ENCODE measurements at places on chromosomes 12 and 14. TPM values are rescaled to one million over a fixed set of nuclear protein-coding genes. Genes with fewer than 3 reads are reported as not detected.
A peak's percentile ranks its signal among the peaks of the same experiment; 100 is the strongest.

Gene PKP2
- total RNA-seq, result 0.29 TPM

DNA sequence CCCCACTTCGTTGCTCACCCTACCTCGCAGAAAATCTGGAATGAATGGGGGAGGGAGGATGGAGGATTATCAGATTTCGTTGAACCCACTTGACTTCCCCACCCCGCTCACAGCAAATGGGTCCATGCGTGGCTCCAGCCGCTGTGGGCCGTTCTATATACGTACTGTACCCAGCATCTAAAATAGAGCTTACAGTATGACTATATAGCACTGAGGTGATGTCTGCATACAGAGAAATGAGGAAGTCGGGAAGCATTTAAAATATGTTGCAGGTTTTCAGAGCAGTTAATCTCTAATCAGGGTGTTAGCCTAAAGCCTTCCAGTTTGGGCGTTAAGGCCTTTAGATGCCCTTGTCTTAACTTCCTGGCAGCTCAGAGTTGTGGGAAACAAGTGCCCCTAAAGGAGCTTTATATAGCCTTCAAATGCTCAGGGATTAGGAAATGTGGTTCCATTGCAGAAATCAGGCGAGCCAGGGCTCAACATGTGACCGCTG is 1.4 kb downstream of the BICDL1 start:
- DNase-seq, result peak; percentile 83

GRCh38 chr12:2624543-2625288 is 170.1 kb upstream of the FKBP4 start:
- no peak for DNase-seq

DNA sequence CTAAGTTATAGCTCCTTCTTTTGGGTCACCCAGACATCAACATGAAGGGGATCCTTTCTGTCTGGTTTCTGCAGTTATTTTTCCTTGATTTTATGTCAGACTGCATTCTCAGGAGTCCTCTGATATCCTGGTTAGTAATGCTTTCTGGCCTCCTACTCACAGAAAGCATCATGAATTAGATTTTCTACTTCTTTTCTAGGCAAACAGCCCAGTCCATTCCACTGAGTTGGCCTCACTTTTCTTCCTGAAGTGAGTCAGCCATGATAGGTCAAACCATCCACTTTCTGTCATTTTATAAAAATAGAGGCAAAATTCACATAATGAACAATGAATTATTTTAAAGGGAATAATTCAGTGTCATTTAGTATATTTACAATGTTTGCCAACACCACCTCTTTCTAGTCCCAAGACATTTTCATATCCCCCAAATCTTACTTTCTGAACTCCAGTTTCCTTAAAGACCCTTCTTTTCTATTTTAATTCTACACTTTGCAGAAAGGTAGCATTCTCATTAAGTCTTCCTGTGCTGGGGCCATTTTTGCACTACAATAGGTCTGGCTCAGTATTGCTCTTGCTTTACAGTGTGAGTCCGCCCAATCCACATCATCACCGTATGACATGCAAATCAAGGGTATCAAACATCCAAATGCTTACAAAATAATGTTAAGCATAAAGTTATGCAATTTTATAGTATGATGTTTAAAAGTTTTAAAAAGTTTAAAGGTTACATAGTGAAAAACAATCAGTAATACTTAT is 95.1 kb downstream of the UNC79 start:
- DNase-seq, result no peak

DNA sequence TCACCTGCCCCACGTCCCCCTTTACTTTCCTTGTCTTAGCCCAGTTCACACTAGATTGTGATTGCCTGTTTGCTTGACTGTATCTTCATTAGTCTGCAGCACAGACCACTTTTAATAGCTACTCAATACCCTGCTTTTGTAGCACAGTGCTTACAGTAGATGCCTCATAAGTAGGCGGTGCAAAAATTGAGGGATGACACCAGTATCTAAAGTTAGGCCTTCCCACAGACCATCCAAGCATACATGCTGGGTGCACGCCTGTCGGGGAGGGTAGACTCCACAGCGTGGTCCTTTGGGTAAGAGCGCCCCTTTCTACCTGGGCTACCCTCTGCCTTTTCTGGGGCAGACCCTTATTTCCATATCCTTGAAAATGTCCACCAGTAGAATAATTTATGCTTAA is 140.8 kb downstream of the GCH1 start:
- no peak for DNase-seq

Gene USP5
- total RNA-seq, result 65.7 TPM

GRCh38 chr14:54207075-54207474 is 189.7 kb upstream of the CDKN3 start:
- DNase-seq, result no peak

DNA sequence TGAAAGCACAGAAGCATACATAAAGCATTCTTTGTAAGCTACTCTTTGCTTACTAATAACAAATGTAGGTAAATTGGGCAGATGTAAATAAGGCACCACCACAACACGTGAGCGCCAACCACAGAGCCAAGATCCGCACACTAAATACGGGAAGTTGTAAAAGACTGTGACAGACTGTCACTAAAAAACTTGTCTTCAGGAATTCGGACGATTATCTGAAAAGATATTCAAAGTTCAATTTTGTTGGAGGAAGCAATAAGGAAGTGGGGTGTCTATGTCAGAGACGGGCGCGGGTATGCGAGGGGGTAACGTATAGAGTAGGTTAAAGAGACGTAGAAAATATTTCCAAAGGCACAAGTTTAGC is 1.5 kb upstream of the HSP90B1 start:
- DNase-seq, result peak; percentile 34

- no peak for DNase-seq
Measured at GRCh38 chr14:84785996-84786395, 743.9 kb upstream of the FLRT2 start.

Gene CABP1
- total RNA-seq, result not detected

GRCh38 chr14:80213602-80214001 is 2.3 kb upstream of the DIO2 start:
- DNase-seq, result peak; percentile 44

GRCh38 chr14:54691525-54692283 is 124.8 kb downstream of the SAMD4A start:
- peak; percentile 67 for DNase-seq

DNA sequence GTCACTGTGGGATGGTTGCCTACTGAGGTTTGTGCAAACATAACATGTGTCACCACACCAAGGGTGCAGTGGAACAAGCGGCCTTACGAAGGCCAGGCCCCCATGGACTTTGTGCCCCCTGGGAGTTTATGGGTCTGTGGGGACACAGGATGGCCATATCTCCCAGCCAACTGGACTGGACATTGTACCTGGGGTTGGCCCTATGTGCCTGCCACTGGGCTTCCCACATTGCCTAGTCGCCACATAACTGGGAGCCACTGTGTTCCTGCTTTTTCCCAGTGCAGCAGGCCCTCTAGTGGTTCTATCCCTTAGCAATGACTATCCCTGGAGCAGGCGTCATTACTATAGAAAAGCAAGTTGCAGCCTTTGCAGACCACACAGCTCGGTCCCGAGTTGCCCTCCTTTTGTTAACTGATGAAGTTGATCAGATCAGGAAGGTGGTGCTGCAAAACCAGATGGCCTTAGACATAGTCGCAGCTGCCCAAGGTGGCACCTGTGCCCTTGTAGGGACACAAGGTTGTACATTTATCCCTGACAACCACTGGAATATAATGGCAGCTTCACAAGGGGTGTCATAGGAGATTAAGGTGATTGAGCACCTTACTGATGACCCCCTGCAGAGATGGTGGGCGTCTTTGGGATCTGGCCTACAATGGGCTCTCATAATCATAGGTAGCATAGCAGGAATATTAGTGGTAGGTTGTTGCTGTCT is 15.2 kb upstream of the RNASE12 start:
- DNase-seq, result peak; percentile 88

DNA sequence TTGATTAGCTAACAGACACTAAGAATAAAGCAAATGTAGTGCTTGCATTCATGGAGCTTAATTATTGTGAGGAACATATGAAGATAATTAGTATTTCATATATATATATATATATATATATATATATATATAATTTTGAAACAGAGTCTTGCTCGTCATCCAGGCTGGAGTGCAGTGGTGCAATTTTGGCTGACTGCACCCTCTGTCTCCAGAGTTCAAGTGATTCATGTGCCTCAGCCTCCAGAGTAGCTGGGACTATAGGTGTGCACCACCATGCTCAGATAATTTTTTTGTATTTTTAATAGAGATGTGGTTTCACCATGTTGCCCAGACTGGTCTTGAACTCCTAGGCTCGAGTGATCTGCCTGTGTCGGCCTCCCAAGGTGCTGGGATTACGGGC is 1091.6 kb upstream of the TMEM132C start:
- no peak for DNase-seq

- DNase-seq, result no peak
Measured at GRCh38 chr12:52137746-52138145, 54.1 kb downstream of the KRT80 start.

DNA sequence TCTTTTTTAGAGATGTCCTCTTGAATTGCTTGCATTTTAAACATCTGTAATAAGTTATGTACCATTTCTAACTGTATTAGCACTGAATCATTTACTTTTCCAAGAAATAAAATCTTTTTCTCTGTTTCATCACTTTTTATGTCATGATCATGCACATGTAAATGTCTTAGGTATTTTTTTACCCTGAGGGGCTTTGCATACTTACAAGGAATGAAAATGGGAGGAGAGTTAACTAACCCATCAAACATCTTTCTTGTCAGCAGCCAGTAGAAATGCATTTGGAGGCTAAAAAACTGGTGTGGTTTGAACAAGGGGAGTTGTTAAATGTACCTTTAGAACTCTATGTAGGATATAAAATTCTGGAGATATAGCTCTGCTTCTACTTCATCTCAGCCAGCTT is 1080.3 kb downstream of the GALC start:
- no peak for DNase-seq

Gene LYZ
- total RNA-seq, result 8.3 TPM

Gene RTN1
- total RNA-seq, result under 0.01 TPM

DNA sequence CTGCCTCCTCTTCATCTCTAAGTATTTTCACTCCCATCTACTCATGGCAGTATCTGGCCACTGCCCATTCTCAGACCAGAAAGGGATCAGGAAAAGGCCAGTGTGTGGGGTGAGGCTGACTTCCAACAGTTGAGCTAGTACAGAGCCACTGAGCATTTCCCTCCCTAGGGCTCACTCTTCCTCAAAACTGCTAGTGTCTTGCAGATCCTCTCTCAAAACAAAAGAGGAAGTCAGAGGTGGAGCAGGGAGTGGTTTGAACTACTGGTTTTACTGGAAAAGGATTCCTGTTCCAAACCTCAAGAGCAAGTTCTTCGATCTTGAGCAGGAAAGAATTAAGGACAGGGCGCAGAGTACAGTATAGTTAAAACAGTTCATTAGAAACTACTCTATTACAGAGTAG is 11.7 kb upstream of the RNASE10 start:
- DNase-seq, result no peak

- DNase-seq, result peak; percentile 92
Measured at GRCh38 chr12:109772622-109773321, 59.1 kb downstream of the FAM222A start.

Gene SPIC
- total RNA-seq, result not detected

DNA sequence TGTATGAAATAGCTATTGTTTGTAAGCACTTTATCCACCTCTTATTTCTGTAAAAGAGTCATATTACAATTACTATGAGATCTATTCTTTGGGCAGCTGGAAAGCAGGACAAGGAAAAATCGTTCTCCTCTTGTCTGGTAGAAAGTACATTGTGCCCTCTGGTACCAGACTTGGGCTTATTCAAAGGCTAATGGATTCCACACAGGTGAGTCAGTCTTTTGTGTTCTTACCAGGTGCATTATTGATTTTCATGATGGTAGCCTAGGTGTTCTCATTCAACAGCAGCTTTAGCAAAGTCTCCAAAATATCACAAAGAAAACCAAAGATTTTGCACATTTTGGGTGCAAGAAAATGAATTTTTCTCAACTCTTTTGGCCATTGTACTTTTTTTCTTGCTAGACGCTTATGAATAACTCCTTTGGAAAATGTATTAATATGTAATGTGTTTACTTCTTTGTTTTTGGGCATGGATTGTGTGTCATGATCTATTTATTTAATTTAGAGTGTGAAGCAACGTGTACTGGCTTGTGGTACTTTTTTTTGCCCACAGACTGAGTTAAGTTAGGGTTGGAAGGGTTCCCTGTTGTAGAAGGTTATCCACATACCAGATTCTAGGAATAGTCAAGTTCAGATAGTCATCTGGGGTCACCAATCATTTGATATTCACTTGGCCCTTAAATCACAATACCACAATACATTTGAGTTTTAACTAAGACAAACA is 26.2 kb downstream of the MNAT1 start:
- DNase-seq, result no peak

- DNase-seq, result peak; percentile 89
Measured at GRCh38 chr12:49552014-49552413, 13.2 kb downstream of the KCNH3 start.

GRCh38 chr14:77554816-77555599 is 56.4 kb upstream of the ISM2 start:
- DNase-seq, result no peak

DNA sequence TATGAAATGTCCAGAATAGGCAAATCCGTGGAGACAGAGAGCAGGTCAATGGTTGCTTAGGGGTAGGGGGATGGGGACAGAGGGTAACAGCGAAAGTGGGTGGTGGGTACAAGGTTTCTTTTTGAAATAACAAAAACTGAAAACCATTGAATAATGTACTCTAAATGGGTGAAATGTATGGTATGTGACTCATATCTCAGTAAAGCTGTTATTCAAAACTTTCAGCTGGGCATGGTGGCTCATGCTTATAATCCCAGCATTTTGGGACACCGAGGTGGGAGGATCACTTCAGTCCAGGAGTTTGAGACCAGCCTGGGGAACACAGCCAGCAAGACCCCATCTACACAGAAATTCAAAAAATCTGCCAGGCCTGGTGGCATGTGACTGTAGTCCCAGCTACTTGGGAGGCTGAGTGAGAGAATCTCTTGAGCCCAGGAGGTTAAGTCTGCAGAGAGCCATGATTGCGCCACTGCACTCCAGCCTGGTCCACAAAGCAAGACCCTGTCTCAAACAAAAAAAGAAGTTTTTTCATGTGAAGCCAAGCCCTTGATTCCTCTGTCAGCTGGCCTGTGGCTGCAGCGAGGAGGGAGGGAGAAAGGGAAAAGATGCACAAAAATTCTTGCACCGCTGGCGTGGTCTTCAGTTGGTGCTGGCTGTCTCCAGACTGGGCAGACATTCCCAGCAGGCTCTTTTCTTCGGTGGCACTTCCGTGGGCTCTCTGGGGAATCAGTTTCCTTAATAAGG is 248.2 kb downstream of the SLC41A2 start:
- peak; percentile 39 for DNase-seq

- DNase-seq, result peak; percentile 41
Measured at GRCh38 chr12:16939871-16940306, 333.9 kb upstream of the LMO3 start.

Gene COX8C
- total RNA-seq, result not detected

- no peak for DNase-seq
Measured at GRCh38 chr12:104662908-104663307, 206.2 kb downstream of the CHST11 start.

- DNase-seq, result no peak
Measured at GRCh38 chr14:74913393-74913910, 9.6 kb downstream of the RPS6KL1 start.

GRCh38 chr12:104309446-104309993 is 6.0 kb downstream of the EID3 start:
- no peak for DNase-seq
